ENCODE measurements at places on chromosomes 12 and 14.

GRCh38 chr12:80539029-80539428 lies 95.0 kb downstream of the PTPRQ start:
- DNase-seq = no peak

GRCh38 chr12:83472350-83472749 lies 785.6 kb downstream of the TMTC2 start:
- DNase-seq = no peak

DNA sequence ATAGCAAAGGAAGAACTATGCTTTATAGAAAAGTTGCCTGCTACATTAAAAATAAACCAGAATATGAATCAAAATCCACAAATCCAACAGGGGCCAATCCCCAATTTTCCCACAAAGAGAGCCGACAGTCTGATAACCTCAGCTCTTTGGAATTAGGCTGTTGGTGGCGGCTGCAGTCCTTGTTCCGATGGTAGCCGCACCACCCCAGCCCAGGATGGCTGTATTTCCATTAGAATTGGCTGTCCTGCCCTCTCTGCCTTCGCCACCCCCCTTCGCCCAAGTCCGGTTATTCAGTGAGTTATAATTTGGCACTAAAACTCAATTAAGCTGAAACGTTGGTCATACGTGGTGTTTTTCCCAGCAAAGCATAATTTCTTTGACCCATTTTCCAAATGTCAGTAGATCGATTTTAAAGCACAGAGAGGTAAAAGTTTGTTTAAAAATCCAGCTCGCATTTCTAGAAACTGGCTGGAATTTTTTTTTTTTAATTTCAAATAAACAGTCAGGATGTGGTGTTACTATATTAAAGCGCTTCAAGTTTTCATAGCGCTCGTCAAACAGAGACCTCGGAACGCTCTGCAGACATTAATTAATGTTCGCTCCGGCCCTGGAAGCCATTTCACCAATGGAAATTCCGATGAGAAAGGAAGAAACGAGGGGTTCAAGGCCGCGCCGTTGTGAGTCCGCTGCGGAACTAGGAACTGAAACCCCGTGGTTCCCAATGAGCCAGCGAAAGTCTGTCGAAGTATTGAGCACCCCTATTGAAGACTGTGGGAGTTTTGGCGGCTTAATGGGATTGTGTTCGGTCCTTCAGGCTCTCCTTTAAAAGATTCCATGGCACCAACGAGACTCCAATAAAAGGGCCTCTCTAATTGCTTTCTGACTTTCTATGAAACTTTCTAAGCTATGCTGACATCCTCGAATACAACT lies 104.8 kb upstream of the DIO3 start:
- no peak for DNase-seq

- DNase-seq = no peak
These were observed 43.6 kb downstream of the TRPV4 start for GRCh38 chr12:109789526-109790048.

DNA sequence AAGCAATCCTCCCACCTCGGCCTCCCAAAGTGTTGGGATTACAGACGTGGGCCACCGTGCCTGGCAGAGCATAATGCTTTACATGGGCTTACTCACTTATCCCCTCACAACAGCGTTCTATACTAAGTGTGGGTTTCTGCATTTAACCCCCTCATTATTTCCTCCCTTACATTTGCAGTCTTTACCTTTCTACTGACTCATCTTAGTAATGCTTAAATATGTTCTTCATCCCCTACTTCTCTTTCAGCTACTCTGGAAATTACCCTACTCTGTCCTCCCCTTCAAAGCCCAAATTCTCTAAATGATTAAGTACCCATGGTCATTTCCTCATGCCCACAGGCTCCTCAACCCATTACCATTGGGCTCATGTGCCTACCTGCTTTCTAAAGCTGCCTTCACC lies 40.7 kb downstream of the NKX2-1 start:
- DNase-seq = no peak

All from inflammatory macrophage (primary cell).